ENCODE measurements at places on chromosomes 13 and 19.

DNA sequence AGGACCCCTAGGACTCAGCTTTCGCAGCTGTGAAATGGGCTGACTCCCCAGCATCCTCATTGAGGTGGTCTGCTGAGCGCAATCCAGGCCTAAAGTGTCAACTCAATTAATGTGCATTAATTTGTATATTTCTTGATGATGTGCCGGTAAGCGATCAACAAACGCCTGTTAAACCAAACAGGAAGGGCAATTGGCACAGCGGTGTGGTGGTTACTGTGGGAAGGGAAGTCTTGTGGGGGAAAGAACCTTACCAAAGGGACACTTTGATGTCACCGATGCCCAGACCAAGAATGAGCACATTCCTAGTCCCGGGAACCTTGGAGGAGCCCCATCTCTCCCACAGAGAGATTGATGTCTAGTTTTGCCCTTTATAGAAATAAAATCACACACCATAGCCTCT is 1.6 kb downstream of the JAK3 start:
- no peak for DNase-seq

GRCh38 chr13:33543089-33543459 is 257.5 kb upstream of the STARD13 start:
- DNase-seq = no peak

- DNase-seq = peak; percentile 98
Measured at GRCh38 chr19:2061495-2062388, 10.7 kb upstream of the MKNK2 start.

DNA sequence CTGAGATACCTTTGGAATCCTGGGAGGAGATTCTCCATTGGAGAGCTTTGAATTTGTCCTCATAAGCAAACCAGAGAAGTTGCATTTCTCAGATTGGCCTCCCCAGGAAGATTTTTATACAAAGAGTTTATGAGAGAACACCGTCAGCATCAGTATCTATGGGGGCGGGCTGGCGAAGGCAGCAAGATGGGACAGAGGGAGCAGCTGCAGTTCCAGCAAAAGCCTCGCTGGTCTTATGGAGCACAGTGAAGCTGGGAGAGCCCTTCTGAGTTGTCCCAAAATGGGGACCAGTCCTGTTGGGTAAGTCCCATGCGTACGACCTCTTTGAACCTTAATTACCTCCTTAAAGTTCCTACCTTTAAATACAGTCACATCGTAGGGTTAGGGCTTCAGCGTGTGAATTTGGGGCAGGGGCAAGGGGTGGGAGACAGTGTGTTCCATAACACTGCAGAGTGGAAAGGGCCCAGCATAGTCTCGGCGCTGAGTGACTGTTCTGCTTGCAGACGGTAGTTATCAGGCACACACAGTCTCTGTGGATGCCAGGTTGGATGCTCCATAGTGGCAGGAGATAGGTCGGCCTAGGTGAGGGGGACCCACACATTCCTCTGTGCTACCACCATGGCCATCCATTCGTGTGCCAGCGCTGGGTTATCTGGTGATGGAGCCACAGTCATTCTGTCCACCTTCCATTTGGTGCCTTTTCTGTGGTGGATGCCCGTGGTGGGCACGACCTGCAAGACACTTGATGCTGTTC is 34.9 kb upstream of the GPR183 start:
- DNase-seq = no peak

- no peak for DNase-seq
Measured at GRCh38 chr13:41751277-41751676, 209.6 kb downstream of the VWA8 start.

DNA sequence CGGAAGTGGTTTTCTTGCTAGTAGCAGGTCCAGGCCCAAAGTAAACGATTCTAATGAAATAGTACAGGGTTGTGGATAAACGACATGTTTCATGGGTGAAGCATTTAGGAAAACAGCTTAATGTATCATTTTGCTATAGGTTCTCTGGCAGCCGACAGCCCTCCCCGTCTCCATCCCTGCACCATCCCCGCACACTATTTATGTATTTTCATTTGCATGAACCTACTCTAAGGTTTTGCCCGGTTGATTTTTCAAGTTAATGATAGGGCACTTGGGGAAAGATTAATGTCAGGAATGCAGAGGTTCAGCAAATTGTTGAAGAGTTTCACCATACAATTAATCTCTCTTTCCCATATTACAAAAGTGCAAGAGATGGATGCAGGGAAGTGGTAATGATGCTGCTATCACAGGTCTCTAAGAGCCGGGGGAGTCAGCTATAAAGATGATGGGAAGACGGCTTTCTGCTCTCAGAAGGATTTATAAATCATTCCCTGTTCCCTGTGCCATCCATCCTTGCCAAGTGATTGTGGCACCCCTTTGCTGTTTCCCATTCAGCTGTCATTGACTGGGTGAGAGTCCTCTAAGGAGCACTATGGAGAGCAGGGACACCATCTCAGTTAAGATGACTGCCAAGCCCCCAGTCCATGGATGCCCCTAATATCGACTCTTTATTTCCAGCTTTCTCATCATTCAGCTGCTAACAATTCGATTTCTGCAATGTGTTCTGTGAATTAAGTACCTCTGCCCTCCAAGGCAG is 186.3 kb downstream of the IRS2 start:
- DNase-seq = no peak

- DNase-seq = no peak
Measured at GRCh38 chr13:98525456-98526181, 51.3 kb downstream of the STK24 start.

- DNase-seq = no peak
Measured at GRCh38 chr13:111486801-111487200, 166.4 kb downstream of the TEX29 start.

GRCh38 chr13:35596321-35597030 is 120.0 kb upstream of the MAB21L1 start:
- no peak for DNase-seq

GRCh38 chr19:17358395-17358794 is 18.7 kb downstream of the PLVAP start:
- no peak for DNase-seq

- DNase-seq = no peak
Measured at GRCh38 chr13:50543782-50544181, 299.7 kb downstream of the DLEU7 start.

GRCh38 chr13:75537401-75538365 is at the start of gene COMMD6:
Gene COMMD6 (minus strand): TSS chr13:75537841. CDS start chr13:75537805, 36 bp downstream.
- peak; percentile 76 for DNase-seq

GRCh38 chr13:71290963-71291841 is 575.8 kb downstream of the DACH1 start:
- DNase-seq = no peak

DNA sequence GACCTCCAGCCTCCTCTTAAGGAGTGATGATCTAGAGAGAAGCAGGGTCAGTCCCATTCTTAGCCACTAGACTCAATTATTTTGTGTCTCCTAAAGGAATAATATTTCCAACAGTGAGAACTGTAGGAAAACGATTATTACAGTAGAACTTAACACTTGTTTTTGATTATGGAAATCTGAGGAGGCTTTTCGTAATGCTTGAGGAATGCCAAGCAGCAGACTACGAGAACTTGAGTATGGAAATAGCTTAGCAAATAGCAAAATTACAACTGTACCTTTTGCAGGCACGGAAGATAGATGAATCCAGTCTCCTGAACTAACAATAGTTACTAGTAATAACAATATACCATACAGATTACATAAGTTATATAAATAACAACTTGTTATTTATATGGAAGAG is 12.2 kb downstream of the BRD4 start:
- DNase-seq = no peak

DNA sequence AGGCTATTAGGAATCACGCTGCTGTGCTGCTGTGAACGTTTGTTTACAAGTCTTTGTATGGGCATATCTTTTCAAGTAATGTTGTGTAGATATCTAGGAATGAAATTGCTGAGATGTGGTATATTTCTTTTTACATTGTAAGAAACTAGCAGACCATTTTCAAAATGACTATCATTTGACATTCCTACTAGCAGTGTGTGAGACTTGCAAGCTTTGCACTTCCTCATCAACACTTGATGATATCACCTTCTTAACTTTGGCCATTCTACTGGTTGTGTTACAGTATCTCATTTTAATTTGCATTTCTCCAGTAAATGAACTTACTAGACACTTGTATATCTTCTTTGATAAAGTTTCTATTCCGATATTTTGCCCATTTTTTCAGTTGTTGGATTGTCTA is 12.1 kb downstream of the METTL21C start:
- no peak for DNase-seq

- no peak for DNase-seq
Measured at GRCh38 chr19:51644636-51645271, 1.9 kb downstream of the SIGLEC14 start.

GRCh38 chr19:32222556-32222955 is 122.9 kb upstream of the ZNF507 start:
- DNase-seq = no peak

DNA sequence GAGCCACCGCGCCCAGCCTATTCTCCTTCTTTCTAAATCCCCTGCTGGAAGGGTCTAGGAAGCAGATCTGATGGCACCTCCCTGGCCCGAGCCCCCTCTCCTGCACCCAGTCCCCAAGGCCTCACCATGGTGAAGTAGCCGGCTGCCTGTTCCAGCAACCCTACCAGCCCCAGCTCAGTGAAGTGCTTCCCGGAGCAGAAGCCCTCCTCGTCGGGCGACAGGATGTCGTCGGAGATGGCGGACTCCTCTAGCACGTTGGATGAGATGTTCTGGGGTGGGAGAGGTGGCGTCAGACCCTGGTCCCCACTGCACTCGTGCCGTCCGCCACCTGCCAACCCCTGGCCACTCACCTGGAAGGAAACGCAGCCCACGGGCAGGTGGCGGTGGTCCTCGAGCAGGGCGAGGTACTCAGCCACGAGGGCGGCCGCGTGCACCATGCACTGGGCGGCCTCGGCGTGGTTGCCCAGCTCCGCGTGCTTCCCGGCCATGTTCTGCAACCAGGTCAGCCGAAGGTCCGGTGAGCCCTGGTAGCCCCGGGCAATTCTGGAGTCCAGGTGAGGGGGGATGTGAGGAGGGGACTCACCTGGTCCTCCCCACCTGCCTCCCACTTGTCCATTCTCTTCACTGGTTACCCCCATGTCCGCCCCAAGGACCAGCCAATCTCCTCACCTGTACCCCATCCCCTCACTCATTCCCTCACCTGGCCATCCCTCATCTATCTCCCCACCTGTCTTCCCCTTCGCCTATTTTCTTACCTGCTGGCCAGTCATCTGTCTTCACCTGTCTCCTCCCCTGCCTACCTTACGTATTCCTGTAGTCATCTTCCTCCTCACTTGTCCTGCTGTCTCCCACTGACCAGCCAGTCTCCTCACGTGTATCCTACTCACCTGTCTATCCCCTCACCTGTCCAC is 11.5 kb upstream of the KANK2 start:
- DNase-seq = no peak

DNA sequence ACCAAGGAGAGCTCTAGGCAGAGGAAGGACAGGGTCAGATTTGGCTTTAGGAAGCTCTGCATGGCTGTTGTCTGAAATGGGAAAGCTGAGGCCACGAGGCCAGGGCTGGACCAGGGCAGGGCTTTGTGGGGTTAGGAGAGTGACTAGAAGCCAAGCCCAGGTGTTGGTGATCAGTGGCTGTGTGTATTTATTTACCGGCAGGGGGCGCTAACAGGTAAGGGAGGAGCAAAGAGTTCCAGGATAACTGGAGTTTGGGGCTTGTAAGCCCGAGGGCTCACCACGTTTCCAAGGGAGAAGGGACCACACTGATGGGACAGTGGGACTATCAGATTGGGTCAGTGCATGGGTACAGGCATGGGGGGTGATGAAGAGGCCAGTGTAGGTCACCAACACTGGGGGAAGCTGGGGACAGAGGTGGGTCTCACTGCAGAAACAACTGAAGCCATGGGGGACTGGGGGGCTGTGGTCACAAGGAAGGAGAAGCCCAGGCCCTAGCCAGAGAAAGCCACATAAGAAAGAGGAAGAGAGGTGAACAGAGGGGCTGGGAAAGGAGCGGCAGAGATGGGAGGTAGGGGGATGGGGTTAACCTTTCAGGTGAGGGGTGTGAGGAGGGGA is 3.9 kb downstream of the TMEM147 start:
- DNase-seq = peak; percentile 70

DNA sequence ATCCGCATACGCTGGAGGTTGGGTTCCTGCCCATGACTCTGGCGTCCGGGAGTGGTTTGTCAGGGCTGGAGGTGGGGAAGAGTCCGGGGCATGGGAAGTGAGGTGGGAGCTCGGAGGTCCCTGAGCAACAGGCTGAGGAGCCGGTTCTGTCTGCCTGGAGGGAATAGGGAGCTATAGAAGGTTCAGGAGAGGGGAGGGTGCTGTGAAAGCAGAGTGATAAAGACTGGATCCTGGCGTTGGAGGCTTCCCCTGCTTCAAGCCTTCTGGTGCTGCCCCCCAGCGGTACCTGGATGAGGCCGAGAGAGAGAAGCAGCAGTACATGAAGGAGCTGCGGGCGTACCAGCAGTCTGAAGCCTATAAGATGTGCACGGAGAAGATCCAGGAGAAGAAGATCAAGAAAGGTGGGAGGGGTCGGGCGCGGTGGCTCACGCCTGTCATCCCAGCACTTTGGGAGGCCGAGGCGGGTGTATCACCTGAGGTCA is 2.6 kb downstream of the HMG20B start:
- DNase-seq = no peak

- no peak for DNase-seq
Measured at GRCh38 chr13:75804054-75804453, 167.9 kb downstream of the LMO7 start.

DNA sequence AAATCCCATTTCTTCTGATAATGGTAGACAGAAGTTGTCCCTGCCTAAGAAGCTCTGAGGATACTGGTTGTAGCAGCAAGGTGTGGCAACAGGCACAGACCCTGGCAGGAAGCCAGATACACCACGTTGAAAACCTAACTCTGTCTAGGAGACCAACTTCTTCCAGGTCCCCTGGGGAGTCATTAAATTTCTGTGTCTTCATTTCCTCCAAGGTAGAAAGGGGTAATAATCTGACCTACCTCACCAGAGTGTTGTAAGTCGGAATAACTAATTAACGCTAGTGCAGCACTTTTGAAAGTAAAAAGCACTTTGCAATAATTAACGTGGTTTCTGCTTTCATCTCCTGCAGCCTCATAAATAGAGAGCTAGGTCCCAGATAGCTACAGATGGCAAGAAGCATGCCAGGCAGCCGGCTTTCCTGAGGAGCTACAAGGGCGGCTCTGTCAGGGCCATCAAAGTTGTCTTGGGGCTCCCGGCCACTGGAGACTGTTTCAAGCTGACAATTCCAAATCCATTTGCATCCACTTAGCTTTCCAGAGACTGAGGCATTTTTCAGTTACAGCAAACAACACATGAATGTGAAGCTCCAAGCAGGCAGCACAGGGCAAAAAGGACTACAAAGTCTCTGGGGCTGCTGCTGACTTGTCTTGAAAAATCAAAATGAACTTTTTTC is 176.2 kb downstream of the FOXO1 start:
- DNase-seq = no peak

- DNase-seq = no peak
Measured at GRCh38 chr19:44817725-44818465, 9.0 kb downstream of the BCAM start.

DNA sequence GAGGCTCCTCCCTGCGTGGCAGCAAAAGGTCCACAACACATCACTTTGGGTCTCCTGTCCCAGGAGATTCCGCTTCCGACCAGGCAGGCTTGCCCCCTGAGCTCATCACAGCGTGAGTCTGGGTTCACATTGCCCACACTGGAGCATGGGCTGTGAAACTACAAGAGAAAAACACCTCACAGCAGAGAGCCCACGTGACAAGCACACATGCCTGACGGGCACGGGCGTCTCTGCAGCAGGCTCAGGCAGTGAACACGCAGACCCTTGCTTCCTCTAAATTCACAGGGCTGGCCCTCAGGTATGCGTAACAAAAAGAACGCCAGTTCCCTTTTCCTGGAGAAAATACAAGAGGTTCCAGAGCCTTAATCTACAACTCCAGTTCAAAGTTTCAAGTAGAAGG is 41.9 kb downstream of the RASA3 start:
- DNase-seq = no peak
